ENCODE measurements at places on chromosomes 11 and 22.

DNA sequence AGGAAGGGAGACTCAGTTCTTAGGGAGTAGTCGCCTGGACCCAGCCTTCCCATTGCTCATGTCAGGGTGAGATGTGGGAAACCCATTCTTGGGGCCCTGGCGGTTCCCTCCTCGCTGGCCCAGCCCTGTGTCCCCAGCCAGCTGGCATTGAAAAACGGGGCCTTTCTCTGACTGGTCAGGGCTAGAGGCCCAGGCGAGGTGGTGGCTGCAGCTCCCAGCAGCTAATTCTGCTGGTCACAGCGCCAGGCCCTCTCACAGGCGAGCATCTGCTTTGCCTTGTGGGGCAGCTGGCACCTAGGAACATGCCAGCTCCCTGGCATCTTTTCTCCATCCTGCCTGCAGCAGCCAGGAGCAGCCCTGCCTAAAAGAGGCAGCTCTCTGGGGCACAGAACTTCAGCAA lies 20.1 kb downstream of the TSPAN18 start:
- DNase-seq = no peak

DNA sequence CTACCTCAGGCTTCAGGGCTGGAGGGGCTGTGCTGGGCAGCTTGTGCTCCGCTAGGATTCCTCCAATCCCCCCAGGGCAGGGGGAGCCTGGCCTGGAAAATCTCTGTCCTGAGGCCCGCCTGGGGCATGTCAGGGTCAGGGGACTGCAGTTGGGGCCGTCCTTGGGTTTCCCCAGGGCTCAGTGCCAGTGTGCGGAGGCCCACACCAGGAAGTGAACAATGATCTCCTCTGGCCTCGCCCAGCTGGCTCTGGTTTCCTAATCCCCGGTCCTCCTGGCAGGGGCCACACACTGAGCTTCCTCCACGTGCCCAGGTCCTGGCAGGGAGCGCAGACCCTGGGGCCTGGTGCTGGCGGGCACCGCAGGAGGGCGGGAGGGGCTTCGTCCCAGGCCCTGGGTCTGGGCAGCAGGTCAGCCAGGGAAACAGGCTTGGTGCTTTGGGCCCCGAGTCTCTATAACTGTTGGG lies 1.4 kb upstream of the MUC2 start:
- peak; percentile 10 for DNase-seq

- DNase-seq = no peak
Measured at GRCh38 chr22:25853501-25854284, 111.7 kb downstream of the MYO18B start.

DNA sequence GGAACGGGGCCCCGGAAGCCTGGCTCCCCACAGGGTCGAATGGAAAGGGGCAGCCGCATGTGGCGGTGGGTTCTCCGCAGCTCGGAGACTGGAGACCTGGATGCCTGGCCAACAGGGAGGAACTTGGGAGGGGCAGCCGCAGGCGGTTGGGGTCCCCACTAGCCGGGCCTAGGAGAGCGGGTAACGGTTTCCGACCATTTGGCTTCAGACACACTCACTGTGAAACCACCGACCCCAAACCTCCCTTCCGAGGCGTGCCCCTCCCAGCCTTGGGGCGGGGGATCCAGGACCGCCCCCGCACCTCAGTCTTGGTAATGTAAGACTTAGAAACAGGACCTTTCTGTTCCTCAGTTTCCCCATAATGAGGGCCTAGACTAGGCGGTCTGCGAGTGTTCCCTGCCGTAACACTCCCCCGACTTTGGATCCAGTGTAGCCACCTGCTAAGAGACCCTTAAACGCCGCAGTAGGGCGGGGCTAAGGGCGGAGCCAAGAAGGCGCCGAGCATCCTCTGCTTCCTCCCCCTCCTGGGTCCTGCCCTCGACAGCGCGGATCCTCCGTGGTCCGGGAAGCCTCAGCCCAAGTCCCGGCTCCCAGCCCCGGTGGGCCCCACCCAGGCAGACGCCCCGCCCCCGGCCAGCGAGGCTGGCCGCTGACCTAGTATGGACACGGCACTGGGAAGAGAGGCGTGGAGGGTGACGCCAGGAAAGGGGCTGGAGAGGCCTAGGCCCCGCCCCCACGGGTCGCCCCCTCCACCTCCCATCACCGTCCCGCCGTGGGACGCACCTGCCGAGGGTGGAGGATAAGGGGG lies 1.8 kb upstream of the RASGRP2 start:
- no peak for DNase-seq

Data from AG09319 (cell line).